Left ventricle myocardium inferior (tissue), 1 donor: ENCODE measurements at places on chromosomes 6 and 20. TPM values are rescaled to one million over a fixed set of nuclear protein-coding genes. Genes with fewer than 3 reads are reported as not detected.

DNA sequence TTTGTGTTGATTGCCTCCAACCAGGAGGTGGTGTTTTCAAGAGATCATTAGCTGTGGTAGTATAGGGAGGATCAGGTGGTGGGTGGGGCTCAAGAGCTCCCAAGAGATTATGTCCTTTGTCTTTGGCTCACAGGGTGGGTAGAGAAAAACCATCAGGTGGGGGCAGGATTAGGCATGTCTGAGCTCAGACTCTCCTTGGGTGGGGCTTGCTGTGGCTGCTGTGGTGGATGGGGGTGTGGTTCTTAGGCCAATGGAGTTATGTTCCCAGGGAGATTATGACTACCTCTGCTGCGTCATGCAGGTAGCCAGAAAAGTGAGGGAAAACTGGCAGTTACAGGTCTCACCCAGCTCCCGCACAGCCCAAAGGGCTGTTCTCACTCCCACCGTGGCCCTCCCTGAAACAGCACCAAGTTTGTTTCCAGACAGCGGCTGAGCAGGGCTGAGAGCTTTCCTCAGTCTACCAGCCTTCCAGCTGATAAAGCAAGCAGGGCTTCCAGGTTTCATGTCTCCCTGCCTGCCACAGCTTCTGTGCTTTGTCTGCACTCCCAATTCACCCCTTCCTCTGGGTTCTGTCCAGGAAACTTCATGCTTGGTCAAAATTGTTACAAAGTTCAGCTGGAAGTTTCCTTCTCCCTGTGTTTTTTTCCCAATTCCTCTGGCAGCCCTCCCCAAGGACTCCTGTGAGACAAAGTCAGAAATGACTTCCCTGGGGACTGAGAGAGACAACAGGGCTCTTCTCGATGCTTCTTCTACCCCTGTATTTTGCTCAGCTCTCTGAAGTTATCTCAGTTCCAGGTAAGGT, 481.1 kb upstream of the MAN1A1 start:
- DNase-seq = no peak

DNA sequence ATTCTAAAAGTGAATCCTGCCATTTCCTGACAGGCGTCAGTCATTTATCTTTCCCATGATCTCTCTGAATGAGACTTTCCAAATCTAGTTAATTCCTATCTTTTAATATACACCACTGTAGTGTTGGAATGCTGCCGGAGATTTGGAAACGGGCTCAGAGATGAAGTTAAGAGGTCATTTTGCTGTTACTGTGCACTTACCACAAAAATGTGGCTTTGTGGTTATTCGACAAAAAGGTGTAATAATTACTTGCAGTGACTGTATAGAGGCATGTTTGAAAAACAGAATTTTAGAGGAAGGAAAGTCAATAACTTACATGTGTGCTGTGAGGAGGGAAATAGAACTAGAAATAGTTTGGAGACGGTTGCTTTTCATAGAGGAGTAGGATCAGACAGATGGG, 460.2 kb upstream of the BTBD3 start:
- DNase-seq = no peak

DNA sequence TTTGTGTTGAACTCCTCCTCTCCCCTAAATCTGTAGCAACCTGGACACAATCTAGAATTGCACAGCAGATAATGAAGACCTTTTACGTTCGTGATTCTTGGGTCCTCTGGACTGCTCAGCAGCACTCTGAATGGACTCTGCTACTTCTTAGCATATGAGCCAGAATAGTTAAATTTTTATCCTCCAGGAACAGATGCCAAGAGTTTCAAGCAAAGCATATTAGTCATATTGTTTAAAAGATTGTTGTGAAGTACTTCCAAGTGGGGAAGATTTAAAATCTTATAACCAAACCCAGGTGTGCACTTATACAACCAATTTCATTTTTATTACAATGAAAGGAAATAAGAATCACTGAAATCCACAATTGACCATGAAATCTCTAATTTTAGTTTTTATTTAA, 118.9 kb upstream of the EXOC2 start:
- no peak for DNase-seq

GRCh38 chr6:103797738-103798137, 1062.0 kb downstream of the HACE1 start:
- DNase-seq = no peak

- no peak for DNase-seq
Observed at GRCh38 chr20:46557231-46557956, 6.9 kb upstream of the OCSTAMP start.

The MYCT1 gene
- total RNA-seq = 15.0 TPM

The RHAG gene
- 0.44 TPM for total RNA-seq
